Immature natural killer cell (primary cell): ENCODE measurements at places on chromosomes 4 and X. TPM values are rescaled to one million over a fixed set of nuclear protein-coding genes. Genes with fewer than 3 reads are reported as not detected.
A peak's percentile ranks its signal among the peaks of the same experiment; 100 is the strongest.

VEGFD gene
- not detected for polyA plus RNA-seq

NLGN3 gene
- 0.07 TPM for polyA plus RNA-seq

ARHGAP36 gene
- polyA plus RNA-seq, result not detected

TLR10 gene
- 0.72 TPM for polyA plus RNA-seq

SCML2 gene
- polyA plus RNA-seq, result 0.18 TPM

CXCL9 gene
- not detected for polyA plus RNA-seq

JCHAIN gene
- polyA plus RNA-seq, result 0.76 TPM

SULT1E1 gene
- polyA plus RNA-seq, result 0.23 TPM

RAB9A gene
- 48.0 TPM for polyA plus RNA-seq

GRSF1 gene
- polyA plus RNA-seq, result 78.9 TPM

NCAPG gene
- polyA plus RNA-seq, result 1.5 TPM

PNMA6A gene
- polyA plus RNA-seq, result not detected

- no peaks in the 10 kb centered on the region for H3K36me3 ChIP-seq
- no peak overlapping the region for H3K27ac ChIP-seq
- no peak for DNase-seq
- no peaks in the 10 kb centered on the region for H3K4me1 ChIP-seq
- H3K4me3 ChIP-seq, result no peak overlapping the region
These were observed 295.9 kb downstream of the KCNIP4 start for GRCh38 chr4:21652508-21653231.

GRCh38 chrX:111349101-111349500 is 62.9 kb downstream of the DCX start:
- DNase-seq, result no peak
- no peaks in the 10 kb centered on the region for H3K4me1 ChIP-seq
- no peaks in the 10 kb centered on the region for H3K36me3 ChIP-seq
- H3K27me3 ChIP-seq, result peaks cover 13% of the 10 kb centered on the region
- no peak overlapping the region for H3K4me3 ChIP-seq
- H3K27ac ChIP-seq, result no peak overlapping the region

DNA sequence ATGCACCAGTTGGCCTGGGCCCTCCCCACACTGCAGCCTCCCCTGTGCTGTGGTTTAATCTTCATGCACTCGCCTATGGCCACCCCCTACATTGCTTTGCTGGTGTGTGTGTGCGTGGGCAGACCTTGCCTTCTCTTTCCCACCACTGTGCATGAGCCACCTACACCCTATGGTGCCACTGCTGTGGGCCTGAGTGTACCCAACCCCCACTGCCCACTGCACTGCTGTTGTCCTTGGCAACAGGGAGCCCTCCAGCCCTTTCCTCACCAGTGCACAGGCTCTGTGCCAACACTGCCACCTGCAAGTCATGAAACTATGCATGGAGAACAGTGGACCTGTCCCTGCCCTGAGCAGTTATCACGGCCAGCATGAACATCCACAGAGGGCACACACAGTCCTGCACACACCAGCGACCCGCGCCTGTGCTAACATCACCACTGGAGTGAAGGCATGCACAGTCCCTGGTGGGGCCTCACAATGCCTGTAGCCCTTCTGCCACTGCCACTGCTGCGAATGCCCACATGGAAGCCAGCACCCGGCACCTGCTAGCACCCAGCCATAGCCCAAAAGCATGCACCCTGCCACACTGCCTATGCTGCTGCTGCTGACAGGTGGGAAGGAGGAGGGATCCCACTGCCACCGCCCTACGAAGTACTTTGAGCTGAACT is 237.8 kb upstream of the ARSJ start:
- H3K4me3 ChIP-seq, result no peak overlapping the region
- H3K4me1 ChIP-seq, result no peaks in the 10 kb centered on the region
- H3K27me3 ChIP-seq, result peaks cover 4% of the 10 kb centered on the region
- no peak for DNase-seq

DNA sequence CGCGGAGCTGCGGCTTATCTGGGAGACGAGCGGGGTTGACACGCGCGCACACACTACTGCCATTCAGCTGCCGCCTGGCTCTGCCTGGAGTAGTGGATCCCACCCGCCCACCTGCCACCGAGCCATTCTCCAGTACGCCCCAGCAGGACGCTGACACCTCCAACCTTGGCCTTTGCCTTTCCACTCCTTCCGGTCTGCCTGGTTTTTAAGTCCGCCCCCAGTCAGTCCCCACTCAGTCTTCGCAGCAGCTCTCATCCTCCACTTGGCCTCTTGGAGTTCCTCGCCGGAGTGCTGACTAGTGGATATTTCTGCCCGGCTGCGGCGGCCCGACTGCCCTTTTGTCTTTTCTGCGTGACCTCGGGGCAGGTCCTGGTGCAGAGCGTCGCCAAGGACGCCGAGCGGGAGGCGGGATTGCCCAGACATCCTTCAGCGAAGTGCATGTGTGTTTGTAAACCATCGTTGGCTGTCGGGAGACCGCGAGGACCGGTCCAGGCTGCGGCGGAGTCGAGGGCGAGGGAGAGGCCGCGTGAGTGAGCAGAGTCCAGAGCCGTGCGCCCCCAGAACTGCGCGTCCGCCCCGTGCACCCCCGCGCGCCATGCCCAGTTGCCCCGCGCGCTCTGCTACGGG is 1.1 kb downstream of the SLIT2 start:
- no peaks in the 10 kb centered on the region for H3K36me3 ChIP-seq
- no peak overlapping the region for H3K4me3 ChIP-seq
- H3K27me3 ChIP-seq, result peaks cover 19% of the 10 kb centered on the region
- no peak overlapping the region for H3K27ac ChIP-seq
- peaks cover 5% of the 10 kb centered on the region for H3K4me1 ChIP-seq

GRCh38 chr4:187000281-187000680 is 276.6 kb upstream of the FAT1 start:
- H3K27me3 ChIP-seq, result no peaks in the 10 kb centered on the region
- H3K4me1 ChIP-seq, result no peaks in the 10 kb centered on the region
- no peak for DNase-seq
- H3K4me3 ChIP-seq, result no peak overlapping the region

DNA sequence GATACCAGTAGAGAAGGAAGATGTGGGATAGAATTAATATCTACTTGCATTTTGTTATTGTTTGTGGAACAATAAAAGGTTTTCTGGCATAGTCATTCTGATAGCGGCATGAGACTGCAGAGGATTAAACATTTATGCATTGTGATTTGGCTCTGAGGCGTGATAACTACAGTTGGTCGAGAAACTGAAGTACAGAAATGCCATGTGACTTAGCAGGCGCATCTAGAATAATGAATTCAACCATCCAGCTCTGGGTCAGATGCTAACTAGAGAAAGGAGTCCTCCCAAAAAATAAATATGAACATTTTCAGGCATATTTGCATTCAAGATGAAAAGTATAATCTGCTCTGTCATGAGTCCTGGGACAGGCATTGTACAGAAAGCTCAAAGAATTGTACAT is 62.8 kb downstream of the CCSER1 start:
- H3K4me3 ChIP-seq, result no peak overlapping the region
- H3K4me1 ChIP-seq, result no peaks in the 10 kb centered on the region
- H3K36me3 ChIP-seq, result no peaks in the 10 kb centered on the region
- no peak for DNase-seq
- no peak overlapping the region for H3K27ac ChIP-seq

- H3K4me1 ChIP-seq, result no peaks in the 10 kb centered on the region
- H3K27me3 ChIP-seq, result peaks cover 2% of the 10 kb centered on the region
- DNase-seq, result no peak
- no peak overlapping the region for H3K27ac ChIP-seq
- peaks cover 3% of the 10 kb centered on the region for H3K36me3 ChIP-seq
These were observed 74.1 kb downstream of the SLC10A6 start for GRCh38 chr4:86775061-86775460.

DNA sequence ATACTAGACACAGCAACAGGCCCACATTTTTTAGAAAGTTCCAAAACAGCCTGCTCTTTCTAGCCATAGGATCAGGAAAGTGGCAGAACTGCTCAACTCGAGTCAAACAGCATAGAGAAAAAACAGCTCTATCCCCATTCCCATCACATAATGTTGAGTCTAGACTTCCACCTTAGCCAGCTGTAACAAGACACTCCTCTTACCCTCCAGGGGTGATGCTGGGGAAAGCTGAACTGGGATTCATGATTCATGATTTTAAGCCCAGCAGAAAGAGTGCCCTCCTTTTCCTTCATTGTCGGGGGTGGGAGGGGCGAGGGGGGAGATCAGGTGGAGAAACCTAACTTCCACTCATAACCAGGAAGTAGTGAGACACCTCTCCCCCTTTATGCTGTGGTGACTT is 86.1 kb downstream of the CENPC start:
- peaks cover 23% of the 10 kb centered on the region for H3K36me3 ChIP-seq
- H3K4me1 ChIP-seq, result peaks cover 35% of the 10 kb centered on the region
- DNase-seq, result no peak
- H3K4me3 ChIP-seq, result no peak overlapping the region
- H3K27ac ChIP-seq, result no peak overlapping the region

DNA sequence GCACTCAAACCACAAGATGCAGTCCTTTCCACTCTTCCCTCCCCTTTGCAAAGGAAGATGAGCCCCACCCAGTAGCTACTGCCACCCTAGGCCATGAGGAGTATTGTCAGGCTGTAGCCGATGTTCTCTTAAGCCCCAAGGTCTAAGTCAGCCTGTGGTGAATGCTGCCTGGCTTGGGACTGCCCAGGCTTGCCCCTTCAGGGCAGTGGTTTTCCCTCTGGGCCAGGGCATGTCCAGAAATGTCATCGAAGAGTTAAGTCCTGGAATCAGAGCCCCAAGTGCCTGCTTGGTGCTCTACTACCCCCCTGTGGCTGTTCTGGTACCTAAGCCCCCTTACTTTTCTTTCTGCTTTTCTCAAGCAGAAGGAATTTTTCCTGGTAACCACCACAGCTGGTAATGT is 11.8 kb upstream of the PGK1 start:
- peak overlapping the region; percentile 14 for H3K27ac ChIP-seq
- no peak overlapping the region for H3K4me3 ChIP-seq
- peak; percentile 13 for DNase-seq
- peaks cover 4% of the 10 kb centered on the region for H3K27me3 ChIP-seq
- H3K4me1 ChIP-seq, result no peaks in the 10 kb centered on the region

GRCh38 chrX:73262991-73263390 is 48.3 kb upstream of the NAP1L2 start:
- H3K4me1 ChIP-seq, result no peaks in the 10 kb centered on the region
- no peak overlapping the region for H3K4me3 ChIP-seq
- no peak overlapping the region for H3K27ac ChIP-seq
- H3K27me3 ChIP-seq, result peaks cover 6% of the 10 kb centered on the region

- H3K4me1 ChIP-seq, result no peaks in the 10 kb centered on the region
- H3K27me3 ChIP-seq, result peaks cover 12% of the 10 kb centered on the region
- H3K4me3 ChIP-seq, result no peak overlapping the region
- no peak for DNase-seq
These were observed 110.2 kb upstream of the MYOZ2 start for GRCh38 chr4:119025420-119025819.

GRCh38 chr4:57412259-57413054 is 302.3 kb upstream of the IGFBP7 start:
- H3K27ac ChIP-seq, result no peak overlapping the region
- DNase-seq, result no peak
- no peaks in the 10 kb centered on the region for H3K4me1 ChIP-seq
- H3K4me3 ChIP-seq, result no peak overlapping the region
- no peaks in the 10 kb centered on the region for H3K36me3 ChIP-seq
- H3K27me3 ChIP-seq, result no peaks in the 10 kb centered on the region

DNA sequence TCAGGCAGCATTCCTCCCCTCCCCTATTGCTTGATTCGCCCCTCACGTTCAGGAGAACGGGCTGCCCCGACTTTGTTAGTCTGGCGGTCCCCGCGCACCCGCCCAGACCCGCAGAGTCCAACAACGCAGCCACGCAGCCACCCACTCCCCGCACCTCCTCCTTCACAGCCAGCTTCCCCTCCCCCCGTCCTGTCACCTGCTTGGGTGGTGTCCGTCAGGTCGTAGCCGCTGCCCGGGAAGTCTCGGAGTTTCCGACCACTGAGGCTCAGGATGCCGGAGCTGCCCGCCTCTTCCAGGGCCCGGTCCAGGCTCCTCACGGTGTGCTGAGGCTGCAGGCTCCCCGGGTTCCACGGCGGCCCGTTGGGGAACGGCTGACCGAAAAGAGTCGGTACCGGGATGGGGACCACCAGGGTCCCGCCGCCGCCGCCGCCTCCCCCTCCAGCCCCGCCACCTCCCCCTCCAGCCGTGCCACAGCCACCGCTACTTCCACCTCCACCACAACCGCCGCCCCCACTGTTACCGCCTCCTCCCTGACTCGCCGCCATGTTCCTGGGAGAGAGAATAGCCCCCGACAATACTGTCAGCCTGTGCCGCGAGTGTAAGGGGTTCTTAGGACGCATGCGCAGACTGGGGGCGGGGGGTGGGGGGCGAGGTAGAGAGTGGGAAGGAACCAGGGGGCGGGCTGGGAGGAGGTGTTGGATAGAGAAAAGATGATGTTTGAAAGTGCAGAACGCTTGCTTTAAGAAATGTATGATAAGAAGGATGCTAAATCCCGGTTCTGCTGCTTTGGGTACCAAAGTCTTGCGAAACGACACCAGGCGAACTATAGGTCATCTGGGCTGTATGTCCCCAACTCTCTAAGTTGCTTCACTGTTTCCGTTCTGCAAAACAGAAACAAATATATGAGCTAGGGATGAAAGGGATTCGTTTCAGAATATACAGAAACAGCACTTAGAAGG is at the start of gene LRCH2:
Gene LRCH2 (minus strand): TSS at position 600 of the 959 bp plus-strand sequence. CDS start 55 bp downstream, at position 545.
- H3K27me3 ChIP-seq, result peaks cover 22% of the 10 kb centered on the region
- H3K27ac ChIP-seq, result no peak within 1 kb of the TSS
- no peak for DNase-seq
- H3K36me3 ChIP-seq, result no peaks in the 10 kb centered on the region
- no peaks in the 10 kb centered on the region for H3K4me1 ChIP-seq

- no peak for DNase-seq
- H3K36me3 ChIP-seq, result no peaks in the 10 kb centered on the region
- no peak overlapping the region for H3K27ac ChIP-seq
These were observed 3.2 kb downstream of the CABS1 start for GRCh38 chr4:70337886-70338420.

GRCh38 chr4:19776021-19776459 is 475.7 kb upstream of the SLIT2 start:
- no peak overlapping the region for H3K27ac ChIP-seq
- no peaks in the 10 kb centered on the region for H3K4me1 ChIP-seq
- DNase-seq, result no peak
- H3K4me3 ChIP-seq, result no peak overlapping the region

DNA sequence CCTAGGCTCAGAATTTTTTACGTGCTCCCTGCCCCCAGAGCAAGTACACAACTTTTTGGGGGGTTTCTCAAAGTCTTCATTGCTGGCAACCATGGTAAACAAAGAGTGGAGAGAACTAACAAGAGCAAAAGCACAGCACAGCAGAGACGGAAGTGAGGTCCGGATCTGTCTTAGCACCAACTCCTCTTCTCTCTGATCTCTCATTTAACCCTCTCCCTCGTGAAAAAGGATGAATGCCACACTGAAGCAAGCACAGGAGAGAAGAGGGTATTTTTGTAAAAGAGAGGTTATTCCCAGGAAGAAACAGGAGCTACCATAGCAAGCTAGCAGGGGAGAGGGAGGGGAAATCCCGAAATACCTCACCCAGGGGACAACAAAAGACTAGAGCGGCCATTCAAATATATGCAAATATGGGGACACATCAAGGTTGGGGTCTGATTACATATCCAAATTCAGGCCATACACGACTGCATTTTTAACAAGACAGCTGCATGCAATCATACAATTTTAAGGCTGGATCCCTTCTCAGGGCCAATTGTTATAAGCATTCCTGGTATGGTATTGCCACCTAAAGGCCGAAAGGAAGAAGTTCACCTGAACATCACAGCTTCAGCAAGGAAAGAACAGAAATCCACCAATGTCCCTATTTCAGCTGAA is 46.6 kb downstream of the CD40LG start:
- peaks cover 71% of the 10 kb centered on the region for H3K4me1 ChIP-seq
- peak; percentile 31 for DNase-seq
- peaks cover 4% of the 10 kb centered on the region for H3K36me3 ChIP-seq
